B cell (primary cell): ENCODE measurements at places on chromosomes 7 and 10. TPM values are rescaled to one million over a fixed set of nuclear protein-coding genes. Genes with fewer than 3 reads are reported as not detected.
A peak's percentile ranks its signal among the peaks of the same experiment; 100 is the strongest.

- no peak overlapping the region for H3K4me3 ChIP-seq
- H3K4me1 ChIP-seq: peaks cover 20% of the 10 kb centered on the region
- no peak for DNase-seq
- no peaks in the 10 kb centered on the region for H3K27me3 ChIP-seq
- H3K27ac ChIP-seq: peak overlapping the region; percentile 91
Observed at GRCh38 chr7:139118234-139118804, 8.8 kb upstream of the ZC3HAV1 start.

GRCh38 chr7:38102507-38102906 lies 75.5 kb upstream of the STARD3NL start:
- H3K4me3 ChIP-seq: no peak overlapping the region
- H3K27me3 ChIP-seq: no peaks in the 10 kb centered on the region
- no peaks in the 10 kb centered on the region for H3K4me1 ChIP-seq
- no peak for DNase-seq

- H3K36me3 ChIP-seq: no peaks in the 10 kb centered on the region
- H3K27me3 ChIP-seq: no peaks in the 10 kb centered on the region
- no peak overlapping the region for H3K27ac ChIP-seq
- no peak overlapping the region for H3K4me3 ChIP-seq
Observed at GRCh38 chr7:116135306-116135705, 75.0 kb upstream of the TES start.

- no peak for DNase-seq
- no peak overlapping the region for H3K4me3 ChIP-seq
- H3K27me3 ChIP-seq: no peaks in the 10 kb centered on the region
- H3K36me3 ChIP-seq: no peaks in the 10 kb centered on the region
- no peak overlapping the region for H3K27ac ChIP-seq
Observed at GRCh38 chr7:69217516-69218350, 380.5 kb upstream of the AUTS2 start.

DNA sequence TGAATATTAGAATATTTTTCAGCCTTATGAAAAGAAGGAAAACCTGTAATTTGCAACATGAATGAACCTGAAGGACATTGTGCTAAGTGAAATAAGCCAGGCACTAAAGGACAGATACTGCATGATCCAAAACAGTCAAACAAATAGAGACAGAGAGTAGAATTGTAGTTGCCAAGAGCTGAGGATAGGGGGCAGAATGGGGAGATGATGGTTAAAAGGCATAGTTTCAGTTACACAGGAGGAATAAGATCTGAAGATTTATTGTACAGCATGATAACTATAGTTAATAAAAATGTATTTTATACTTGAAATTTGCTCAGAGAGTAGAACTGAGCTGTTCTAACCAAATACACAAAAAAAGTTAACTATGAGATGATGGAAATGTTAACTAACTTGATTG lies 149.0 kb upstream of the TMEM106B start:
- no peaks in the 10 kb centered on the region for H3K27me3 ChIP-seq
- H3K4me3 ChIP-seq: no peak overlapping the region
- no peak for DNase-seq
- H3K36me3 ChIP-seq: no peaks in the 10 kb centered on the region

DNA sequence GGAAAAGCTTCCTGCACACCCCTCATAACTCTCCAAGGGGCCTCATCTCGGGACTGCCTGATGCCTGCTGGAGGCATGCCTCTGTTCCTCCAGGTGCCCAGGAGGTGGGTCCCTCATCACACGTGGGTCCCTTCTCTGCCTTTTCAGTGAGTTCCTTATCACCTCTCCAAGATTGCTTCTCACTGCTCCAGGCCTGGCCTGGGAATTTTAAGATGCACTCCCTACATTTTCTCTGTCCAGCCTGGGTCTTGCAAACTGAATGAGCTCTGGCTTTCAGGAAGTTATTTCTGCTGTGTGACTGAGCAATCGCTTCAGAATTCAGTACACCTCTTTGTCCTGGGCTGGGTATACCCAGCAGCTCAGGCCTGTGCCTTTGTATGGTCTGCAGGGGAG lies 43.8 kb downstream of the LRRC18 start:
- no peak for DNase-seq
- no peak overlapping the region for H3K27ac ChIP-seq
- no peaks in the 10 kb centered on the region for H3K4me1 ChIP-seq
- H3K4me3 ChIP-seq: no peak overlapping the region

DNA sequence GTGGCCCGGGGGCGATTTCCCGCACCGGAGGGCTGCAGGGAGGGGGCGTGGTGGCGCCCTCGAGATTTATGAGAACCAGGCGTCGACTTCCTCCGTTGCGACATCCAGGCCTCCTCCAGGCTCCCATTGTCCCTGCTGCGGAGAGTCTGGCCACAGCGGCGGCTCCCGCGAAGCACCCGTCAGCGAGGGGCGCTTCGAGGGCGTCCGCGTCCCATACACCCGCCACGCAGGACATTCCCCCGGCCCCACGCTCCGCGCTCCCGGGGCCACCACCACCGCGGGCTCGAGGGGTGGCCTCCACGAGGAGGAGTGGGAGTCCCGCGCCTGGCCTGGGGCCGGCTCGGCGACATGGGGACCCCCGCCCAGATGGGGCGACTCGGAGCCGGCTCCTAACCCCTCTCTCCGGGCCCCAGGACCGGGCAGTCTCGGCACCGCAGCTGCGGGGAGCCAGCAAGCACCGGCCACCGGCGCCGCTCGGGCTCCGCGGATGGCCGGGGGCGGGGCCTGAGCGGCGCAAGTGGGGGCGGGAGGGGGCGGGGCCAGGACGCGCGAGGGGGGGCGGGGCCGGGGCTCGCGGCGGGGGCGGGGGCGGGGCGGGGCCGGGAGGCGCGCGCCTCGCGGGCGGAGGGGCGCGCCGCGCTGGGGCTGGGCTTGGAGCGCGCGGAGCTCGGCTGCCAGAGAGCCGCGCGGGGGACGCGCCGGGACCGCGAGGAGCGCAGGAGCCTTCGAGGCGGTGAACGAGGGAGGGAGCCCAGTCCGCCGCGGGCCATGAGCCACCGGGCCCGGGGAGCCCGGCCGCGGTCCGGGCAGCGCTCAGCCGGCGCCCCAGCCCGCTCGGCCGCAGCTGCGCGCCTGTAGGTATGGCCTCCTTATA lies at the start of gene SH2B2:
Gene SH2B2, plus strand, starts transcription at position 632 of the 874 bp plus-strand sequence. CDS start 13,683 bp downstream, outside the sequence.
- DNase-seq: peak; percentile 87
- peak within 1 kb of the TSS; percentile 74 for H3K27ac ChIP-seq
- peak within 1 kb of the TSS; percentile 97 for H3K4me3 ChIP-seq
- H3K36me3 ChIP-seq: no peaks in the 10 kb centered on the region
- H3K27me3 ChIP-seq: no peaks in the 10 kb centered on the region

GRCh38 chr10:93980486-93980885 lies 13.2 kb upstream of the PLCE1 start:
- H3K4me3 ChIP-seq: no peak overlapping the region
- no peaks in the 10 kb centered on the region for H3K27me3 ChIP-seq

DNA sequence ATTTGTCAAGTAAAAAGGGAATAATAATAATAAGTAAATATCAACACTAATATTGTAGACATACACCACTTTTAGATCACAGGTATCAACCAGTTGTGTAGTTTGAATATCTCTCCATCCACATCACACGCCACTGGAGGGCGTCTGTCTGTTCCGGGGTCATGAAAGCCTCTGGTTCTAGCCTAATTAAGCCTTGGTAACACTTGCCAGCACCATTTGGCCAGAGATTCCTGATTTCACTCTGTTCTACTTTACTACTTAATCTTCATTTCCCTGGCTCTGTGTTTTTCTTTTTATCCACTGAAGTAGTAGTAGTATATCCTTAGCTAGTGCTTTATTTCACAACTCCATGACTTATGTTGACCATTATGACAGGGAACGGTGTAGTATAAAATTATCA lies 285.6 kb upstream of the POM121L12 start:
- H3K36me3 ChIP-seq: no peaks in the 10 kb centered on the region
- DNase-seq: no peak
- no peaks in the 10 kb centered on the region for H3K4me1 ChIP-seq
- H3K27me3 ChIP-seq: no peaks in the 10 kb centered on the region
- no peak overlapping the region for H3K27ac ChIP-seq

GRCh38 chr7:70701477-70701876 lies 430.5 kb upstream of the GALNT17 start:
- no peaks in the 10 kb centered on the region for H3K36me3 ChIP-seq
- no peak overlapping the region for H3K27ac ChIP-seq
- no peak for DNase-seq

DNA sequence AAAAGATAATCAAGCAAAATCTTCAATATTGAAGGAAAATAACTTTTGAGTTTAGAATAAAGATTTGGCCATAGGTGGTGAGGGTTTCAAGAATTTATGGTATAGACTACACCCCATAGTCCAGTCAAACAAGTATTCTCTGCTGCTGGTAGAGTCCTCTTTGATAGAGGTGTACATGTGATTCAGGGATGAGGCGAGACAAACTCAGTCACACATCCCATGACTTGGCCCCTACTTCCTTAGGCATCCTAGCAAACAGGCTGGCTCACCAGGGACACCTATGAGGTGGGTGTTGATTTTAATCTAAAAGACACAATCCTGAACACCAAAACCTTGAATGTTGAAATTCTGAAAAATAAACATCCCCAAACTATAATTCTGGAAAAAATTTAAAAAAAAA lies 78.1 kb upstream of the SLC25A13 start:
- no peak overlapping the region for H3K4me3 ChIP-seq
- H3K4me1 ChIP-seq: no peaks in the 10 kb centered on the region
- no peaks in the 10 kb centered on the region for H3K27me3 ChIP-seq
- no peak overlapping the region for H3K27ac ChIP-seq

GRCh38 chr10:46297406-46298204 lies 10.8 kb downstream of the ANTXRL start:
- DNase-seq: no peak
- peaks cover 29% of the 10 kb centered on the region for H3K4me1 ChIP-seq
- no peaks in the 10 kb centered on the region for H3K27me3 ChIP-seq
- H3K36me3 ChIP-seq: no peaks in the 10 kb centered on the region
- H3K27ac ChIP-seq: no peak overlapping the region
- H3K4me3 ChIP-seq: no peak overlapping the region

DNA sequence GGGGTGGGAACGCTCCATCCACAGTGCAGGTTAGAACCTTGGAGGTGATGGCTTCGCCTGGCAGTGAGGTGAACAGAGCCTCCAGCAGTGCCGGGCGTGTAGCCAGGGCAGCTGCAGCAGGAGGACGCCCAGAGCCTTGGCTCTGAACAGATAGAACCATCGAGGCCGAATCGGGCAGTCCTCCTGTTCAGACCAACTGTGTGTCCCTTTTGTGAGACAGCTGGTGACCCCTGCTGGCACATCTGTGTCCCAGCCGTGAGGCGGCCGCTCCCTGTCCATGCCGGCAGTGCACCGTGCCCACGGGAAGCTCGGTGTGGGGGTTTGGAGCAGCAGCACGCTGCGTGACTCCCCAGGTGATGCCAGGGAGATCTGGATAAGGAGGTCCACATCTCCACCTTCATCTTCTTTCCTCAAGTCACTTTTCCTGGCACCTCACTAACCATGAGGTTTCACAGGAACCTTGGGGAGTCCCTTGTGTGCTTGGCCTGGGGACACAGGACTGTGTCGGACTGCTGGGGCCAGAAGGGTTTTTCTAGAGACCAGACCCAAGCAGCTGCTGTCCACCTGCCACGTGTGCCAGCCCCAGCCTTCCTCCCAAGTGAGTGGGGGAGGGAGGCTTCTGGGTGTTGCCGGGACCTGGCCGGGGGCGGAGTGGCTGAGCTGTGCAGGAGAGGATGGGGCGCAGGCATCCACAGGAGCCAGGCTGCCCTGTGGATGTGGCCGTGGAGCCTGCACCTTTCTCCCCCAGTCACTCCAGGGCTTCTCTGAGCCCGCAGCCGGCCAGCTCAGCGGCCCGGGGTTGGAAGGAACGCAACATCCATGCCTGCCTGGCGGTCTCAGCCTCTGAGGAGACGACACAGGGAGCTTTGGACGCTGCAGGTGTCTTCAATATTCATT lies 69.4 kb downstream of the DNAJB6 start:
- DNase-seq: no peak
- no peaks in the 10 kb centered on the region for H3K36me3 ChIP-seq
- H3K27me3 ChIP-seq: no peaks in the 10 kb centered on the region
- no peak overlapping the region for H3K4me3 ChIP-seq

DNA sequence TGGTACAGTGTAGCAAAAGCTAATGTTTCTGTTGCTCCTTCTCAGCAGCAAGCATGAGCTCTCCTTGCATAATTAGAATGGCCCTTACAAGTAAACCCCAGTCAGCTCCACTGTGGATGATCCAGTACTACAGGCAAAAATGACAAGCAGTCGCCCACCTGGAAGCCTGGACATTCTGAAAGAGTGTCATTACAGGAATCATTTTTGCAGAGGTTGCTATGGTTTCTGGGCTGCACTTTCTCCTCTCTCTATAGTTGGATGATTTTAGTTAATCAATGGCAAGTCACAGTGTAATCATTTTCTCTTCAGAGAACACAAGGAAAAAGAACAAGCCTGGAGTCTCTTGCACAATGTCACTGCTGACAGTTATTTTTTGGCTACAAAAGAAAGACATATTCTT lies 102.9 kb upstream of the MYO3A start:
- no peak overlapping the region for H3K4me3 ChIP-seq
- H3K27ac ChIP-seq: no peak overlapping the region
- no peaks in the 10 kb centered on the region for H3K4me1 ChIP-seq
- H3K27me3 ChIP-seq: no peaks in the 10 kb centered on the region

The CNNM2 gene
- total RNA-seq: 20.2 and 21.6 TPM in 2 replicates

The ZNF467 gene
- total RNA-seq: 0.32 and 0.39 TPM in 2 replicates

The ANKRD2 gene
- total RNA-seq: not detected in 2 replicates

The CTTNBP2 gene
- 0.27 TPM in 2 replicates for total RNA-seq

The SNX13 gene
- total RNA-seq: 58.1 and 62.6 TPM in 2 replicates
